ENCODE measurements at places on chromosomes 3 and 15.
A peak's percentile ranks its signal among the peaks of the same experiment; 100 is the strongest.

DNA sequence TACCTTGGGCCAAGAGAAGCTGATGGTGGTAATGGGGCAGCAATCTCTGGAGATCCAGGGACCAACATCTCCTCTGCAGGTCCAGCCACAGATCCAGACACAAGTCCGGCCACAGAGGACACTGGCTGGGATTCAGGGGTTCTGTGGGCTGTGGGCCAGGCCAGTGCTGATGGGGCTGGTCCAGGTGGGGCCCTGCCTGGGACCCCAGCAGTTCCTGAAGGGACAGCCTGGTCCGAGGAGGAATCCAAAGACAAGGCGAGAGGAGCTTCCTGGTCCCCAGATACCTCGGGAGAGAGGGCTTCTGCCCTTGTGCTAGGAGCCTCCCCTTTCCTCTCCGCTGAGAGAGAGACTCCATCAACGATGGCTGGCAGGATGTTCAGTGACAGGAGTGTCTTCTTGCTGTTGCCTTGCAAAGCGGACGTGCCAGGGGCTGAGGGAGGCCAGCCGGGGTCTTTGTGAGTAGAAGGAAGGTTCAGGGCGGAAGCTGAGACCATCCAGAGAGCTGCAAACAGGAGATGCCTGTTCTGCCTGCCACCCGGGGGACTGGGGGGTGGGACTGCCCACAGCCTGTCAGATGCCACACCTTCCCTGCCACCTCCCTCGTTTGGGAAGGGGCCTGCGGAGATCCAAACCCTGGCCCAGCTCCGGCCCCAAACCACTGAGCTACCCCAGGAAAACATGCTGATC is 24.5 kb upstream of the GOLGA6C start:
- DNase-seq, result peak; percentile 7

DNA sequence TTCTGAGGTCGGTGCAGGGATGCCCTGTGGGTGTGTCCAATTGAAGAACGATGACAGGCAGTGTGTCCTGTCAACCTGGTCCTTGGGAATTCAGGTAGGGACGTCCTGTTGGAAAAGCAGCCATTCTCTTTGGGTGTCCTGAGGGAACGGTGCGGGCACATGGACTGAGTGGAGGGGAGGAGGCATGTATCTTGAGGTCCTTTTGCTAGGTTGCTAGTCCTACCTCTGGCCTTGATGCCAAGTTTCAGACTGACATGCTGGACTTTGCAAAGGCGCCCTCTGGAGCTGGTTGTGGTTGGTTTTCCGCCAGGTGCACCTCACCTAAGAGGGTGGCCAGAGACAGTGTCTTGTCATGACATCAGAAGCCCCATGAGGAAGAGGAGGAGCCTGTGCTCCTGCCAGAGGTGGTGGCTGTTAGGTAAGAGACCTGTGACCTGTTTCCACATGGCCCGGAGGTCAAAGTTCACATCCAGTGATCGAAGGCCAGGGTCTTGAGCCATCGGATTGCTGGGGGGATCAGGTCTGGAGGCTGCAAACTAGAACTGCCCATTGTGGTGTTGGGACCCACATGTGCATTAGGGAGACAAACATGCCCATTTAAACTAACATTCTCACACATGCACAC is 106.3 kb downstream of the SNRPN start:
- no peak for DNase-seq

DNA sequence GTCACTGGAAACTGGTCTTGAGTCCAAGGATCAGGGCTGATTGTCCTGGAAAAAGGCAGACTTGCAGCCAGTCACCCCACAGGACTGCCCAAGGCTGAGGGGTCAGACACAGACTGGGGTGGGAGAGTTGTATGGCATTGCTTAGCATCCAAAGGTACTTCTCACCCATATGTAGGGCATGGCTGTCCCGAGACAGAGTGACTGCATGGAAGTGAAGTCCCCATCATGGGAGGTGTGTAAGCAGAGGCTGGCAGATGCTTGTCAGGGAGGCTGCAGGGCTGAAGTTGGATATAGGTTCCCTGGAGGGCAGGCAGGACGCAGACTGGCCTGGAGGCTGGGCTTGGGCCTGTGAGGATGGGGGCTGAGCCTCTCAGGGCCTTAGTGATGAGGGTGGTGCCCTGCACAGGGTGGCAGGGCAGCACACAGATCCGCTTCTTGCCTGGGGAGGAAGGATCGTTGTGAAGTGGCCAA is 31.1 kb downstream of the PSTPIP1 start:
- DNase-seq, result no peak

DNA sequence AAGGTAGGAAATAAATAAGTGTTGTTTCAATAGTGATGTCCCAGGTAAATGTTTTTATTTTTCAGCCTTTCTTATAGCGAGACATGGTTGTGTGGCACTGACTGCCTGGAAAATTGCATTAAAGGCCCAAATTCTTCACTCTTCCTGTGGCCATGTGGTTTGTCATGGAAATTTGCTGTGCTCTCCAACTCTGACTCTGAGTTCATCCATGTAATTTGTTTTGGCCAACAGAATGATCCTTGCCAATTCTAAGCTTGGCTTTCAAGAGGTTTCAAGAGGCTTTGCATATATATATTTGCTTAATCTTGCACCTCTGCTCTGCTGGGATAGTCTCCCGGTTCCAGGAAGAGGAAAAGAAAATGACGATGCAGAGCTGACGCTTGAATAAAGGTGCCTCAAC is 107.5 kb upstream of the ARHGEF26 start:
- no peak for DNase-seq

DNA sequence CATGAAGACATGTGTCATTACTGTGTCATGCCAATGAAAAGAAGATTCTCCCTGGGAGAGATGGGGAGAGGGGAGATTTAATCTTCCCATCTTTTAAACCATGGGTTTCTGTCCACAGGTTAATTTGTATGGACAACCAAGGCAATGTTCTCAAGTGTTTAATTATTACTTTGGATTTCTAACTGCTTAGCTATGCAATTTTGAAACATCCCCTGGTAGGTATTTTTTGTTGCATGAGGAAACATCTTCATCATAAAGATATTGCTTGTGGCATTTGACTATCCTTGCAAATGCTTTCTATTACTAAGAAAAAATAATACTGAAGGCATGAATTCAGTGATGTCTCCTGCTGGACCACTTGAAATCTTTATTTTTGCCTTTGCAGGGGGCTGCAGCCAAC is 326.6 kb upstream of the TPM1 start:
- DNase-seq, result no peak

GRCh38 chr3:16439848-16440708 is 73.4 kb downstream of the RFTN1 start:
- no peak for DNase-seq

DNA sequence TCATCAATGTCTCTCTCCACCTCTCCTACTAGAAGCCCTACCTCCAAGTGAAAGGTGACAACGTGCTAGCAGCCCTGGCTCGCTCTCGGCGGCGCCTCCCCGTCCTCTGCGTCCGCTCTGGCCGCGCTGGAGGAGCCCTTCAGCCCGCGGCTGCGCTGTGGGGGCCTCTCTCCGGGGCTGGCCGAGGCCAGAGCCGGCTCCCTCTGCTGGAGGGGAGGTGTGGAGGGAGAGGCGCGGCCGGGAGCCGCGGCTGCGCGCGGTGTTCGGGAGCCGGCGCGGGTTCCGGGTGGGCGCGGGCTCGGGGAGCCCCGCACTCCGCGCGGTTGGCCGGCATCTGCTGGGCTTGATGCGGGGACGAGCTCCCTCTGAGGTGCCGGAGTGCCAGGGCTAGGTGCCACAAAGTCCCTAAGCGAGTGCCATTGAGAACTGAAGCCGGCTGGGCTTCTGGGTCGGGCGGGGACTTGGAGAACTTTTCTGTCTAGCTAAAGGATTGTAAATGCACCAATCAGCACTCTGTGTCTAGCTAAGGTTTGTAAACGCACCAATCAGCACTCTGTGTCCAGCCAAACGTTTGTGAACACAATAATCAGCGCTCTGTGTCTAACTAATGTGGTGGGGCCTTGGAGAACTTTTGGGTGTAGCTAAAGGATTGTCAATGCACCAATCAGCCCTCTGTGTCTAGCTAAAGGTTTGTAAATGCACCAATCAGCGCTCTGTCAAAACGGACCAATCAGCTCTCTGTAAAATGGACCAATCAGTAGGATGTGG is 84.8 kb upstream of the ARRDC4 start:
- no peak for DNase-seq

- no peak for DNase-seq
Observed at GRCh38 chr15:41934843-41935242, 37.5 kb downstream of the EHD4 start.

DNA sequence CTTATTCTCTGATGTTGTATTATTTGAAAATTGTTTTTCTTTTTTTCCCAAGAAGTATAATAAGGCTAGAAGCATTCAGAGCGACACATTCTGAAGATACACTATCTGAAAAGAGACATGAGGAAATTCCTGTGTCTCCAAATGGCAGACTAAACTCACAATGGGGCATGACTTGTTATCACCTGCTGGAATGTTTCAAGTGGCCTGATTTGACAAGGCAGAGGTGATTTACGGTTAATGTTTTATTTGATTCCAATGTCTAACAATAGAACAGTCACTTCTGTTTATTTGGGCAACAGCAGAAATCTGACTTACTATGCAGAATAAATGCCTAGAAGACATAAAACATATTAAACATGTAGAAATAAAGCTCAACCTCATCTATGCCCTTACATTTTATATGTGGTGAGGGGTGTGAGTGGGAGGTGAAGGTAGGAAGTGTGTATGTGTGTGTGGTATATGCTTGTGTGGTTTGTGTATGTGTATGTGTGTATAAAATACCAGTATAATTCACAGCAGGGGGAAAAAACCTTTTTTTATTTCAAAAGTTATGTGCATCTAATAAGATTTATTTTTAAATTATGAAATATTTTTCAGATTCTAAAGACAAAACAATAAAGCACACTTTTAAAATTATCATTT is 1051.7 kb downstream of the ROBO2 start:
- DNase-seq, result no peak

GRCh38 chr3:124699051-124699450 is 31.2 kb upstream of the UMPS start:
- DNase-seq, result no peak

GRCh38 chr15:95944193-95944592 is 386.3 kb upstream of the NR2F2 start:
- DNase-seq, result no peak

- no peak for DNase-seq
Observed at GRCh38 chr3:149280671-149281349, 52.6 kb downstream of the TM4SF18 start.

GRCh38 chr3:191356631-191357439 is 26.5 kb upstream of the UTS2B start:
- DNase-seq, result no peak

DNA sequence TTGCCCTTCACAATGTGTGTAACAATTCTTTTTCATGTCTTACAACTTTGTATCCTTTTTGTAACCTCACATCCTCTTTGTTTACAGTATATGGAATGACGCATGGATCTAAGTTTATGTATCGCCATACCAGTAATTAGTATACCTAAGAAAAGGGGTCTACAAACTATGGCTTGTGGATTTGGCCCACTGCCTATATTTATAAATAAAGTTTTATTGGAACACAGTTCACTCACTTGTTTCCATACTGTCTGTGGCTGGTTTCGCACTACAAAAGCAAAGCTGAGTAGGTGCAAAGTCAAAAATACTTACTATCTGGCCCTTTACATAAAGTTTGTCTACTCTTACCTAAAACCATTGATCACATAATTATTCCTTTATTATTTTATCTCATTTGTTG is 226.5 kb downstream of the TBL1XR1 start:
- DNase-seq, result no peak

Measured in HuH-7.5 (cell line).